ENCODE measurements at places on chromosomes 5 and 9.

- no peak for DNase-seq
Measured at GRCh38 chr5:43456556-43456955, 27.1 kb downstream of the TMEM267 start.

DNA sequence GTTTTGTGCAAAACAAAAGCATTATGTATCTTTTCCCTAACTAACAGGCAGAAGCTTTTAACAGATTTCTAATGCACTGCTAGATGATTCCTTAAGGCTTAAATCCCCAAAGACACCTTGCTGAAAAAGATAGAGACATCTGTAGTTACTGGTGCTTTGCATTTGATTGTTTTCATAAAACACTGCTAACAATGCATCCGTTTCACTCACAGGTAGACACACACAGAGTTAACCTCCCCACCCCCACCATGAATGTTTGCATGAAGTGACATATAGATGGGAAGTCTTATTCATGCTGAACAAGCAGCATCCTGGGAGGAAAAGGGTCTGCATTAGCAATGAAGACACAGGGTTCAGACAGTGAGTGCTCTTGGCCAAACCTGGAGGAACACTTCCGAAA is 100.9 kb downstream of the ASTN2 start:
- DNase-seq = no peak

GRCh38 chr9:114347675-114348074 is 18.0 kb downstream of the ORM2 start:
- DNase-seq = no peak

DNA sequence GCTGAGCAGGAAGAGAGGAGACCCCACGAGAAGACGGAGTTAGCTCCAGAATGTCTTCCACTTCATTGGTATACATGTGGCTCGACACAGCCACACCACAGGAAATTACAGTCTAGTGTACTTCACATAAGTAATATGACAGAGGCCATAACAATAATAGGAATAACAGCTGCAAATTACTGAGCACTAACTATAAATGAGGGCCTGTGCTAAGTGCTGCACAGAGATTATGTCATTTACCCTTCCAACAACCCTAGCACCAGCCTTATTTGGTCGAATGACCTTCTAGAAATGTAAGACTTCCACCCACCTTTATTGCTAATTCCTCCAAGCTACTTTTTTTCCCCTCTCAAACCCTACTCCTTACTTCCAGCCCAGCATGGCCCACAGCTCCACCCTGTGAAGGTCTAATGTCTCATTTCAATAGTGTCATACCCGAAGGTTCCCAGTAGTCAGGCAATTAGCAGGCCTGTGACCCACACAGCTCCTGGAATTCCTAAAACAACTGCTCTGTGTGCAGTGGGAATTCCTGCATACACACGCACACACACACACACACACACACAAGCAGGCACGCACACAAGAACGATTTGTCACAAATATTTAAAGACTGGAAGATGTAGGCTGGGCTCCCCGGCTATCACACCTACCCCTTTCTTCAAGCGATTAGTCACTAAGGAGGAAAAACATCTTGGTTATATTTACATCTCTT is 134.5 kb downstream of the FRMD3 start:
- DNase-seq = no peak

DNA sequence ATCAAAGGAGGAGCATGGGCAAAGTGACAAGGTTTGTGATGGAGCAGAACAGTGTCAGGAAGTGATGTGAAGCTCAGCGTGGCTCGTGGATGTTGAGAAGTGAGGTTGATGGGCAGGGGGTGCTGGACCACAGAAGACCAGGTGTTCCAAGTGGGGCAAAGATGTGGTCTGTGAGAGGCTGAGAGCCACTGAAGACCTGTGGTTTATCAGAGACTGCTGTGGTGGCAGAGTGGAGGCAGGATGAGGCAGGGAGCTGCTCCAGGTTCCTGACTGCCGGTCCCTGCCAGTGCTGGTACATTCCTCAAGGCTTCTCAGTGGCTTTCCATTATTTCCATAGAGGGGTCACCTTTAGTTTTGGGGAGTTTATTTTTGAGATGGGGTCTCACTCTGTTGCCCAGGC is 19.1 kb downstream of the PALM2AKAP2 start:
- no peak for DNase-seq

DNA sequence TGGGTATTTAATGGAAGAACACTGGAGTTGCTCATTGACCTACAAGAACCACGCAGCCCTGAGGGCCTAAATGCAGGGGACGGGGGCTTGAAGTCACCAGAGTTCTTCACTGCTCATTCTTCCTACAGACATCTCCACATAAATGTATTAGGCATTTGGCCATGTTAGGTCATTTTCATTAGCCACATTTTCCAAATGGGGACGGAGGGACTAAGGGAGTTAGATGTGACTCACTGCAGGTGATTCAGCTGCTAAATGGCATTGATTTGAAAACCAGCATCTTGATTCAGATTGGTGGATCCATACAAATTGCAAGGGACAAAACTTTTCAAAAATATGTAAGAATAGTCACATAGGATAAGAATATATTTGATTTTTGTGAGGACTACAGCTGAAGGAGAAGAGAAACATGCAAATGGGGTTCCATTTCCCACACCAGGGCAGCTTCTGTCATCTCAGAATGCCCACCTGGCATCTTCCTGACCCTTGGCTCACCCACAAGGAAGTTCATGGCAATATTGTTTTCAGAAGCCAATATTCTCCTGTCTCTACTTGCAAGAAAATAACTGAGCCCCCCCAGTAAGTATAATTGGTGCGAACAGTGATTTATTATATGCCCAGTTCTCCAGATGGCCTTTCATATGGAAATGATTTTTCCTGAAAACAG is 264.8 kb downstream of the DOCK8 start:
- DNase-seq = no peak
